ENCODE measurements at places on chromosomes 1 and 21.

DNA sequence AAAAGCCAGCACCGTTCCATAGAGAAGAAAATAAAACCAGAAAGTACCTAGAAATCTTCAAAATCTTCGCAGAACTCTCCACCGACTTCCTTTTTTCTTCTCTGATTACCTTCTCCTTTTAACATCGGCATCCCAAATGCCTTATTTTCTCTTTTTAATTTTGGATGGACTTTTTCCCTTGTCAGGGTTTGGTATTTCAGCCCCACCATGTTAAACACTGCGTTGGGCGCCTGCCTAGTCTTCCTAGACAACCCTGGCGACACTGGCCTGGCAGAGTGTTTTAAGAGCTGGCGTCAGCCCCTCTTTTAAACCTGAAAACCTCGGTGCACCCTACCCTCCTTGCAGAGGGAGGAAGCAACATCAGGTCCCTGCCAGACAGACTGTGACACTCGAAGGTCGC lies 66.0 kb upstream of the EFHD2 start:
- DNase-seq = peak; percentile 78

GRCh38 chr1:178192686-178193085 lies 98.8 kb downstream of the RASAL2 start:
- no peak for DNase-seq

DNA sequence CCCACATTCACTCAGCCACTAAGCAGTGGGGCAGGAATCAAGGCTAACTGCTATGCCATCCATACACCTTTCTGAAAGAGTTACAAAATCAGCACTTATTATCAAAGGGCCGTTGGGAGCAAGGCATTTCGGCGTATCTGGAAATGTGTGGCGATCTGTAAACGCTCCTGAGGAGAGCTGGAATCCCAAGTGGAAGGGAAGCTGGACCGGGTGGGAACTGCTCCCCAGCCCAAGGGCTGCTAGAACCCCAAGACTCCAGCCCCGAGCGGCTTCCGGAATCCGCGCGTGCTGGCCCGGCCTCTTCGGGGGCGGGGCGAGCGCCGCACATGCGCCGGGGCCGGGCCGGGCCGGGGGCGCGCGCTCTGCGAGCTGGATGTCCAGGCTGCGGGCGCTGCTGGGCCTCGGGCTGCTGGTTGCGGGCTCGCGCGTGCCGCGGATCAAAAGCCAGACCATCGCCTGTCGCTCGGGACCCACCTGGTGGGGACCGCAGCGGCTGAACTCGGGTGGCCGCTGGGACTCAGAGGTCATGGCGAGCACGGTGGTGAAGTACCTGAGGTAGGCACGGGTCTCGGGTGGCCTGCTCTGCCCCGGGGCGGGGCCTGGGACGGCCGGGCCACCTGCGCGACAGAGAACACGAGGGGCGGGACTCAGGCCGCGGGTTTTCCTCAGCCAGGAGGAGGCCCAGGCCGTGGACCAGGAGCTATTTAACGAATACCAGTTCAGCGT lies at the start of gene NAXE:
Gene NAXE, plus strand, starts transcription at position 345 of the 726 bp plus-strand sequence. Its CDS starts 29 bp downstream, at position 374.
- peak; percentile 86 for DNase-seq

DNA sequence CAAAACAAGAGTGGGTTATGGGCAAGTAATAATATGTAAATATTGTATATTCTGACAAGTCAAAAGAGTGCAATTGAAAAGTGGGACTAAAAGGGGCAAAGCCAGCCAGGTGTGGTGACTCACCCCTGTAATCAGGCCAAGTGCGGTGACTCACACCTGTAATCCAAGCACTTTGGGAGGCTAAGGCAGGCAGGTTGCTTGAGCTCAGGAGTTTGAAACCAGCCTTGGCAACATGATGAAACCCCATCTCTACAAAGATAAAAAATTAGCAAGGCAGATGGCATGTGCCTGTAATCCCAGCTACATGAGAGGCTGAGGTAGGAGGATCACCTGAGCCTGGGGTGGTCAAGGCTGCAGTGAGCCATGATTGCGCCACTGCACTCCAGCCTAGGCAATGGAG lies 304.0 kb downstream of the HHIPL2 start:
- no peak for DNase-seq

DNA sequence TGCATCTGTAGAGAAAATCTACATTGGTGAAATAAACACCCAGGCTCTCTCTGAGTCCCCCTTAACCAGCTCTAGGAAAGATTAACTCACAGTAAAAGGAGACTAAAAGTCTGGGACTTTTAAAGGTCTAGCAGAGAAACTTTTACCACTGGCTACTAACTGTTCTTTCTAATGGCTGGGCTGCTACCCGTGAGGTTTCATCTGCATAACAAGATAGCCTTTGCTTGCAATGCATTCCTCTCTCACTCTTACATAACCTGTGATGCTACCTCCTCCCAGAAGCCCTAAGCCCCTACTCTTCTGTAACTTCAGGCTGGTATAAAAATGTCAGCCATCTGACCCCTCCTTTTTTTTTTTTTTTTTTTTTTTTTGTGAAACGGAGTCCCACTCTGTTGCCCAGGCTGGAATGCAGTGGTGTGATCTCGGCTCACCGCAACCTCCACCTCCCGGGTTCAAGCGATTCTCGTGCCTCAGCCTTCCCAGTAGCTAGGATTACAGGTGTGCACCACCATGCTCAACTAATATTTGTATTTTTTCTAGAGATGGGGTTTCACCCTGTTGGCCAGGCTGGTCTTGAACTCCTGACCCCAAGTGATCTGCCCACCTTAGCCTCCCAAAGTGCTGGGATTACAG lies 344.2 kb downstream of the RGS7 start:
- no peak for DNase-seq

- no peak for DNase-seq
Measured at GRCh38 chr1:90204023-90204590, 209.2 kb downstream of the ZNF326 start.

GRCh38 chr1:89425056-89425455 lies 61.2 kb downstream of the GBP6 start:
- DNase-seq = no peak

DNA sequence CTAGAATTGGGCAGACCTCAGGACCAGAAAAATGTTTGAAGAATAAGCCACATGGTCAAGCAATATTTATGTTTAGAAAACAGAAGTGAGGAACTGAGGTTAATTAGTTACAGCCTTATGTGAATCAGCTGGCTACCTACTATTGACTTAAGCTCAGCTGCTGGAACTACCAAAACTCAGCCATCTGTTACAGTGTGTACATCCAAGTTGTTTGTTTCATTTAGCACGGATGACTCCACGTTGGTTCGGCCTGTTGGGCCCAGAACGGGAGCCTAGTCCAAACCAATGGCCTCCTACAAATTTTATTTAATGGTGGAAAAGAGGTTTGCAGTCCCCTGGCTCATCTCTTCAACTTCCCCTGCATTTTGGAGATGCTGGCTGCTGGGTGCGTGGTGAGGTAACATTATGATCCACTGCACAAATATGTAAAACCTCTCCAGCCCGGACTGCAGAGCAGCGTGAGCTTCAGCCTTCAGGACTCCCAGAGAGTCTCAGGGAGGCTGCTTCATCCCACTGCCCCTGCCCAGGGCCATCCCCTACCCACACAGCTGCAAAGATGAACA lies 143.4 kb downstream of the ZZZ3 start:
- DNase-seq = no peak

- peak; percentile 11 for DNase-seq
Measured at GRCh38 chr1:30759718-30760281, 2.2 kb upstream of the LAPTM5 start.

DNA sequence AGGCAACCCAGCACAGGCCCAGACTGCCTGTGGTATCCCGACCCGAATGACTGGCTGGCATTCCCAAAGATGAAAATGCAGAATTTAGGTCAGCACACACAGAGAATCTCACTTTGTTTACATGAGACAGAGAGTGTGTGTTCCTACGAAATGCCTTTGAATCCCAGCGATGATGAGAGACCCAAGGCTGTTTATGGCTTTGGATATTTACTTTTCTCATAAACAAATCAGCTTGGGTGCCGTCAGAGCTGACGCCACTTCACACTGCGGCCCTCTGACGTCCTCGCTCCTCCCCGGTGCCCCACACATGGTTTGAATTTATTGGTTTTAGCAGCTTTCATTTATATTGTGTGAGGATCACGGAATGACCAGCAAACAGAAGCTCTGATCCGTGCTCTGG lies 18.7 kb downstream of the TRABD2B start:
- DNase-seq = no peak

DNA sequence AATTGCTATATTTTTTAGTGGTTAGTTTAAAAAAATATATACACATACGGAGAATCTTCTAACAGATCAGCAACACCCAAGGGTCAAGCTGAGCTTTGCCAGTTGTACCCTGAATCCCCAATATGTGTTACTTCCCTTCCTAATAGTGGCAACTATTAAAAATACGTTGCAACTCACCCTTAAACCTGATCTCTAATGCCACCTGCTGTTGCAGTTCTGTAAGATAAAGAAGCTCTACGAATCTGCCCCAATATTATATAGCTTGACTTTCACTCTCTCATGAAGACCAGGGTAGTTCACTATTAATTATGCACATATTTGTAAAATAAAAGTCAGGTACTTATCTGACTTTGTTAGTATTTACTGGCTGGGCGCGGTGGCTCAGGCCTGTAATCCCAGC lies 58.4 kb downstream of the ASH1L start:
- DNase-seq = no peak

DNA sequence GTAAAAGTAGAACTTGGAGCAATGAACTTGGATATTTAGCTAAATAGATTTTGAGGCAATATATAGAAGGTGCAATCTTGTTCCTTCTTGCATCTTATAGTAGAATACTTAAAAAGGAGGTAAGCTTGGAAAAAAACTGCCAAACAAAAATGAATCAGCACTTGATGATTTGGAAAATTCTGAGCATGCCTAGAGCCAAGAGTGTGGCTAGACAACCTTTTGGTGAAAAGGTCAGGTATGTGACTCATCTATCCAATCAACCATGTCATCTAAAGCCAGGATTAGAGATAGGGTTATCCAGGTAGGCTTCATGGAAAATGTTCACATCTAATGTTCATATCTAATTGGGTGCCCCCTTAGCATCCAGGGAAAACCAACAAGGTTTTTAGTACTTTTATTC lies 515.0 kb downstream of the COL11A1 start:
- no peak for DNase-seq

GRCh38 chr21:44437696-44438431 lies 17.4 kb upstream of the LRRC3 start:
- DNase-seq = peak; percentile 36

DNA sequence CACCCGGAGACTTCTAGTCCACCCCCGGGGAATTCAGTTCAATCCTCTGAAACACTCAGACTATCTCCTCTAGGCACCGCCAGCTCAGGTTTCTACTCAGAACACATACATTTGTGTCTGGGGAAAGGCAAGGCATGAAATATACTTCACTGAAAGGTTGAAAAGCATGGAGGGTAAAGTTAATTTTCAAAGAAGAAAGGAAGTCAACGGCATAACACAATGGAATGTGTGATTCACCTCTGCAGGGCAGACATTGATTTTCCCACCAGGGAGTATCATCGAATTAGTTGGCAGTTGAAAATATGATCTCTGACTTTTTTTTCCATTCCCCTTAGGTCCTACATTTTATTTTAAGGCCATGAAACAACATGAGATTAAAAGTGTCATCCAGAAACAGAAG lies 669.4 kb downstream of the SMYD3 start:
- DNase-seq = no peak

GRCh38 chr1:48068206-48068605 lies 71.0 kb upstream of the TRABD2B start:
- no peak for DNase-seq

GRCh38 chr1:9314111-9314510 lies 21.4 kb downstream of the SPSB1 start:
- no peak for DNase-seq
